ENCODE measurements at places on chromosomes 6 and 20.

- DNase-seq: no peak
These were observed 1515.4 kb upstream of the DEFB115 start for GRCh38 chr20:29741894-29742698.

- no peak for DNase-seq
These were observed 440.0 kb upstream of the HSF2 start for GRCh38 chr6:121959501-121959900.

DNA sequence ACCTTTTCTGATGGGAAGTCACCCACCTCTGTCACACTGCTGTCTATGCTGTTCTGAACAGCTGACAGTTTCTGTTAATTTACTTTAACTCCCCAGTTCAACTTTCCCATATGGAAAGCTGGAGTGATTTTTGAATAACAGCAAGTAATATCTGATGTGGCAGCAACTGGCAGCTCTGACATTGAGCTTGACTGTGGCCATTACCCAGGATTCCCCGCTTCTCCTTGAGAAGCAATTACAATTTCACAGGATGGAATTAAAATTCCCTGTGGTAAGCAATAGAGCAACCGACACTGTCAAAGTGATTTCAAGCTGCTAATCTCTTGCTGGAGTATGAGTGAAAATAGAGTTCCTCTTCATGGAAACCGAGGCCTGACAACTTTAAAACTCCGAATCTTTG is 348.1 kb upstream of the SOX4 start:
- no peak for DNase-seq

GRCh38 chr6:69284176-69284730 is 512.6 kb downstream of the LMBRD1 start:
- DNase-seq: no peak

DNA sequence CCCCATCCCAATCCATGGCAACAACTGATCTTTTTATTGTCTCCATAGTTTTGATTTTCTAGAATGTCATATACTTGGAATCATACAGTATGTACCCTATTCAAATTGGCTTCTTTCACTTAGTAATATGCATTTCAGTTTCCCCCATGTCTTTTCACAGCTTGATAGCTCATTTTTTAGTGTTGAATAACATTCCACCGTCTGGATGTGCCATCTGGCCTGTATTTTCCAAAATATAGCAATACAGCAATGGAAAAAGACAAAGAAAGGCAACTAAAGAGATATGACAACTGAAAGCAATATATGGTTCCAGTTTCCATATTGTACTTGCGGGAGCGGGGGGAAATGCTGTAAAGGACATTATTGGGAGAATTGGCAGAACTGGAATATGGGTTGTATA is 166.4 kb upstream of the NT5E start:
- DNase-seq: no peak

DNA sequence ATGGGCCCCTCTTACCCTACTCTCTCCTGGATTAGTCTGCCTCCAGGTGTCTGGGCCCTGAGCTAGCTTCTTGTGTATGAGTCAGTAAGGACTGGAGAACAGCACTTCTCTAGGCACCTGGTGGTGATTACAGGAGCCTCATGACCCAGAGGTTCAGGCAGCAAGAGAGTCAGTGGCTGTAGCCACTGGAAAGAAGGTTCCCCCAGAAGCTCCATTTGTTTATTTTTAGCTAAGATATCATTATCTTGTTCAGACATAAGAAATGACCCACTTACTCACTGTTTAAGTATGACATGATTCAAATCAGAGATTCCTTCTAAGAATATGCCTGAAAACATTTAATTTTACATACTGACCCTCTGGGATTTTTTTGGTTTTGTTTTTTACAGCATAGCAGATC is 23.6 kb upstream of the SLC4A11 start:
- DNase-seq: no peak

DNA sequence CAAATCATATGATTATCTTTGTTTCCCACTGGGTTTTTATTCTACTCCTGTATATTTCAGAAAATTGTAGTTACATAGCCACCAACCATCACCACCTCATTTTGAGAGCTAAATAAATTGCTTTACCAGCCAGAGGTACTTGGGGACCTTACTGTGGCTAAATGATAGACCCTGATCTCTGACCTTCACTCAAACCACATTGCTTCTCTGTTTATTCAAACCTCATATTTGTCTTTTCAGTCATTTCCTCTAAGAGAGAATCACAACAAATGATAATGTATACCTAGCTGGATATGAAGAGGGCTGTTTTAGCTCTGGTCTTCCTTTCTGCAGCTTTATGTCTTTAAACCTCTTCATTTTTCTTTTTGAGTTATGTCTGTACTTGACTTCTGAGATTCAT is 142.8 kb downstream of the ADGB start:
- no peak for DNase-seq

DNA sequence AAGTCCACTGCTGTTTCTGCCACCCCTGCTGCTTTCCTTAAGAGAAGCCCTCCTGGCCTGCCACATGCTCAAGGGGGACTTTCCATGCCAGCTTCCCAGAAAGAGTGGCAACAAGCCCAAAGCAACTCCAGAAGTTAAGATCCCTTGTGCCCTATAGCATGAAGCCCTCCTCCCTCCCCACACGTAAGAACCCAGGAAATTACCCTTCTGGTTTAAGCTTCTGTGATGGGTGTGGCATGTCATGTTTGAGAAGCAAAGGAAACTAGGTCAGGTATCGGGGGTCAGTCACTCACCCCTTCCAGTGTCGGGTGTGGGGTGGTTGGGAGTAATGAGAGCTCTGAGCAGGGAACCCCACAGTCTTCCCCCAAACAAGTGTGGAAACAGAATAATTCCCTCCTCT is 196.1 kb downstream of the LRFN2 start:
- no peak for DNase-seq

- DNase-seq: no peak
These were observed 56.5 kb upstream of the MAP3K7 start for GRCh38 chr6:90643381-90643780.

GRCh38 chr20:45016089-45016671 is 49.9 kb downstream of the STK4 start:
- no peak for DNase-seq

GRCh38 chr6:79586548-79586947 is 44.6 kb upstream of the SH3BGRL2 start:
- no peak for DNase-seq

DNA sequence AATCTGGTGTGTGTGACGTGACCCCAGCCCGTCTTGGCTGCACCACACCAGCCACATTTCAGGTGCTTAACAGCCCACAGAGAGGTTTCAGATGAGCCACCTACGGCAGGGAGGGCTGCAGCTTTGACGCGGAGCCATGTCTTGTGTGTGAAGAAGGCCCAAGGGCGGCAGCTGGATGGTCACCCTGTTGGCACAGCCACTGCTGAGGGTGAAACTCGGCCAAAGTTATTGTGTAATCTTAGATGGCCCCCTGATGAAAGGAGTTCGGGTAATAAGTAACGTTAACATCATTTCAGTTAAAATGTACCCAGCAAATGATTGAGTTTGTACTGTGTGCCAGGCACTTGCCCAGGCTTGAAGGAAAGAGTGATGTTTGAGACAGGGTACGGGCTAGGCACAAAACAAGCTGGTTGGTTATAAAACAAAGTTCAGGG is 97.2 kb downstream of the SSR1 start:
- DNase-seq: no peak

DNA sequence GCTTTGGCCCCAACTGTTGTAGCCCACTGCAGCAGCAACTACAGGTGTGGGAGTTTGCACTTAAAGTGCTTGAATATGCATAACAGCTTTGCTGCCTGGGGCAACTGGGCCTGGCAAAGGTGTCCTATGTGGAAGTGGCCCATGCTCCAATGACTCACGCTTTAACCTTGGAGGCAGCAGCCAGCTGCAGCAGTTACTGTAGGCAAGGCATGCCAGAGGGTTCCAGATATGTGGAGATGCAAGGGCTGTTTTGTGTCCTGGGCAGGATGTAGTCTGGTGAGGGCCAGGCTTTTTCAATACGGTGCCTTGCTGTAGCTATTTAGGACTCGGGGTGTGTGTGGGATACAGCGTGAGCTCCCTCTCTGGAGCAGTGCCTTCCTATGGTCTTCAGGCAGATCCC is 150.3 kb downstream of the NKAIN2 start:
- DNase-seq: no peak

GRCh38 chr6:160386869-160387530 is 38.8 kb downstream of the SLC22A3 start:
- DNase-seq: no peak

DNA sequence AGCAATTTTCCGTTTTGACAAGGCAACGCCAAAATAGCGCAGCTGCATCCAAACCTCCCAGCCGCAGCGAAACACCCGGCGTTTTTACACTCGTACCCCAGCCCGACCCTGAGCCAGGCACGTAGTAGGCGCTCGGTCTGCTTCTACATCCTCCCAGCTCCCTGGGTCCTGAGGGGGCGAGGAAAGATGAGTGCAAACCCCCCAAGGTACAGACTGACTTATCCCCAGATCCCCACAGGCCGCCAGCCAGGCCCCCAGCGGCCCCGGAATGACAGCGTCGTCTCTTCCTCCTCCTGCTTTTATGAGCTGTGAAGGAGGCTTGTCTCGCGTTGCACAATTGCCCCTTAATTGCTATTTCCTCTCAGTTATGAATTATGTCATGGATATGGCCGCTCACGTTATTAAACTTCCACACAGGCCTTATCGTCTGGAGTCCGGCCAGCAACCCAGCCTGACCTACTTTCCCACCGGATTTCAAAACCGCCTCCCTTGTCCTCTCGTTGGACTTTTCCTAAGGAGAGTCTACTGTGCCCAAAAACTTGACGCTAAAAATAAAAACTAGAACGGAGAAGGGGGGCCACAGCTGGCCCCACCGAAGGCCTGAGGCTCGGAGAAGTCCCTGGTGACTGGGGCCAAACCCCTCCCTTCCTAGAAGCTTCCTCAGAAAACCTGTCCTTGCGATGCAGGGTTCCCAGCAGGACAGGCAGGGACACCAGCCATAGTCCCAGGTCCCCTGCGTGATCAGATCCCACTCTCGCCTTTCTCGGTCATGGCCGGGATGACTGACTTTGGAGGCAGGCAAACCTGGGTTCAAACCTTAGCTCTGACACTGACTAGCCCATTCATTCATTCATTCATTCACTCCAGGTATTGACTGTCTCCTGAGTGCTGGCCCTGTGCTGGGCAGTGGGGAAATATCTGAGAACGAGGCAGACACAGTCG is 130.9 kb upstream of the PTPN1 start:
- DNase-seq: no peak

GRCh38 chr6:73791336-73791735 is 95.3 kb downstream of the CD109 start:
- no peak for DNase-seq

DNA sequence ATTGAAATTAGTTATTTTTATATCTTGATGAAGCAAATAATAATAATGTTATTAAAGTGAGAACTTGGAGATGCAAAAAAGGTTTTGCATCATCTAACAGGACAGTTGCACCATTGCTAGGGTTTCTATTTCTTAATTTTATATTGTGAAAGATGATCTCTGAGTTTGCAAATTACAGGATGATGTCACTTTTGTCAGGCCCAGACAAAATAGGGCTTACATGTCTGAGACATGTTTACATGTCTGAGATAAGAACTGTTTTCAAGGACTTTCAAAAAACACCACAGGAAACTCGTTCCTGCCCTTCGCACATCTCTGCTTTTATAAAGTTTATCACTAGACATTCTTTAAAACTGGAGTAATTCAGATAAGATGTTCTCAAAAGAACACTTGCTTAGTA is 1075.8 kb upstream of the MANEA start:
- DNase-seq: no peak

- no peak for DNase-seq
These were observed 481 bp downstream of the SERPINB6 start for GRCh38 chr6:2970753-2971419.

- no peak for DNase-seq
These were observed 40.3 kb downstream of the NCR2 start for GRCh38 chr6:41375598-41376151.

- no peak for DNase-seq
These were observed 27.9 kb downstream of the HLA-DMB start for GRCh38 chr6:32912951-32913350.

- DNase-seq: no peak
These were observed 25.0 kb upstream of the TBC1D22B start for GRCh38 chr6:37232430-37233017.

GRCh38 chr6:42993445-42993844 is 9.1 kb downstream of the PPP2R5D start:
- no peak for DNase-seq

DNA sequence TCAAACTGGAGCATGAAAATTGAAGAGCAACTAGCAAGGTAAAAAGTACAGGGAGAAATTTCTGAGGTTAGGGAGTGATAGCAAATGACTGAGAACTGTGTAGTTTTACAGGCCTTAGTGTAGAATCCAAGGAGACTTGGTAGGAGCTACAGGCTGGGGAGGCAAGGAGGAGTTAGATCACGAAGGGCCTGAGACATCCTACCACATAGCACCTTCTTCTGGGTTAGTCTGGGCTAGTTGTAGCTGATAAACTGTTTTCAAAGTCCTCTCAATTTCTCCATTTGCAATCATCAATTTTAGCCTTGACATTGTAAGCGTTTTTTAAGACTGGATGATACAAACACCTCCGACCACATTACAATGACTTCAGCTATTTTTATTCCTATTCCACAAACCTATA is 209.7 kb downstream of the TMEM200A start:
- DNase-seq: no peak

GRCh38 chr6:80145509-80145908 is 39.0 kb downstream of the BCKDHB start:
- DNase-seq: no peak

GRCh38 chr20:51860111-51860882 is 58.0 kb upstream of the SALL4 start:
- no peak for DNase-seq

GRCh38 chr6:136067731-136068341 is 182.3 kb downstream of the MTFR2 start:
- DNase-seq: no peak

GRCh38 chr6:144321839-144322591 is 36.9 kb downstream of the UTRN start:
- DNase-seq: no peak

DNA sequence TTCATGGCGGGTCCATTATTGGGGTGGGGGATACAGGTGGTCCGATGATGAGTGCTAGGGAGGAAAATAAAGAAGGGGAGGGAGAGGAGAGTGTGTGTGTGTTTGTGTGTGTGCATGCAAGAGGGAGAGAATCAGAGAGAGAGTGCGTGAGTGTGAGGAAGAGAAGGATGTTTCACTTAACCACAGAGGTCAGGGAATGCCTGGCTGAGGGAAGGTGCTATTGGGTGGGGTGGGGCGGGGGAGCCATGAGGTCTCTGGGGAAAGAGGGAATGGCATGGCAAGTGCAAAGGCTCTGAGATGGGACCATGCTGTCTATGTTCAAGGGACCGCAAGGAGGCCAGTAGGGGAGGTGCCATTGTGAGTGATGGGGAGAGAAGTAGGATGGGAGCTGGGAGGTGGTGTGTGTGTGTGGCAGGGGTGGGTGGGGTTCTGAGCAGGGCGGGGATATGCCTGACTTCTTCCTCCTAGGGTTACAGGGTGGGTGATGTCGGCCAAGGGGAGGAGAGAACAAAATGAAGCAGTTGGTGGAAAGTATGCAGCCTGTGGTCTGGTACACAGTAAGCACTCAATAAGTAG is 23.0 kb downstream of the CEBPB start:
- no peak for DNase-seq

DNA sequence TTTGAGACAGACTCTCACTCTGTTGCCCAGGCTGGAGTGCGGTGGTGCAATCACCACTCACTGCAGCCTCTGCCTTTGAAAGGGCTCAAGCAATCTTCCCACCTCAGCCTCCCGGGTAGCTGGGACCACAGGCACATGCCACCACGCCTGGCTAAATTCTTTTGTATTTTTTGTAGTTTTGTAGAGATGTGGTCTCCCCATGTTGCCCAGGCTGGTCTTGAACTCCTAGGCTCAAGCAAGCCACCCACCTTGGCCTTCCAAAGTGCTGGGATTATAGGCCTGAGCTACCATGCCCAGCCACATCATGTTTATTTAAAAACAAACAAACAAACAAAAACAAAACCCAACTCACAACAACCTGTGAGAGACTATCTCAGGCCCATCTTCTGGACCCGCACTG is 29.7 kb upstream of the APCDD1L start:
- DNase-seq: no peak

All from CMK (cell line).